ENCODE measurements at places on chromosomes 5 and 9.

DNA sequence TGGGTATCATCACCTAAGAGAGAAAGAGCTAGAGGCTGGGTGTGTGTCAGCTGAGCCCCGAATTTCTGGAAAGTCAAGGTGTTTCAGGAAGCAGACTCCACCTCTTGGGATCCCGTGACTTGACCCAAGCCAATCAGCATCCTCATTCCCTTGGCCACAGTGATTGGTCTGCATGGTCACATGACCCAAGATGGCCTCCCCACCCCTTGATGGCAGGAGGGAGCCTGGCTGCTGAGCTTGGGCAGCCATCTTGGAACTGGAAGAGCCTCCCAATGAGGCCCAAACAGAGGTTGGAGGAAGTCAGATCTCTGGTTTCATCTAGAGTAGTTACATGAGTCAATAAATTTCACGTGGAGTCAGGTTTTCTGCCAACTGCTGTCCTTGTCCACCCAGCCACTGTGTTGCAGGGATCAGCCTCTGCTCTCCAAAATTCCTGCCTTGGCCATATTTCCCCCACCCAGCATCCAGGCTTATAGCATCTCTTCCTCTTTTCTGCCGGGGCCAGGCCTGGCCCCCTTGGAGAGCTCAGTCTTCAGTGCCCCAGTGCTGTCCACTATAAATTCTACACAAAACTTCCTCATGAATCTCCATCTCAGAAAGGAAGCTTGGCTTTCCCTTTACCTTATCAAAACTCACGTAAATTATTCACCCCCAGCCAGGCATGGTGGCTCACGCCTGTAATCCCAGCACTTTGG, 17.2 kb upstream of the SUSD3 start:
- DNase-seq = no peak

DNA sequence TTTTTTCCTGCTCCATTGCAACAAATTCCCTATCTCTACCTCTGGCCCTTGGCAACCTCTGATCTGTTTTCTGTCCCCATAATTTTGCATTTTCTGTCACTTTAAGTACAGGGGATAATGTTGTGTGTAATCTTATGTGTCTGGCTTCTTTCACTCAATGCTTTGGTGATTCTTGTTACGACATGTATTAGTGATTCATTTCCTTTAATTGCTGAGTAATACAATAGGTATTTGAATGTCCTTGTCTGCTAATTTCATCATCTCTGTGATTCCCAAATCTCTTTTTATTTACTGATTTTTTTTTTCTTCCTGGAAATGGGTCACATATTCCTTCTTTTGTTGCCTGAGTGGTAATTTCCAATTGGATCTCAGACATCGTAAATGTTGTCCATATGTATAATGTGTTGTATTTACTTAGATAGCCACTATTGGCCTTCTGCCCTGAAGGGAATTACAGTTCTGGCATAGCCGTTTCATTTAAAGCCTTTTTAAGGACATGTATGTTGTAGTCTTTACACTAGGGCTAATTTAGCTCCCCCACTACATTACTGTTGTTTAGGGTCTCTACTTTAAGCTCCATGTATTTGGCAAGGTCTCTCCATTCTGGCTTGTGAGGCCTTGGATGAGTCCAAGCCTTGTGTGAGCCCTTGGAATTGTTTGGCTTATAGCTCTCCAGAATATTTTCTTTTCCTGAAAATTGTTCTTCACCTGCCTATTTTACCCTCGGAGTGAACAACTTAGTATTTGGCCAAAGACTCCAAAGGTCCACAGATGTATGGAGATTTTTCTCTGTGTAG, 683.8 kb downstream of the LRRC70 start:
- peak; percentile 83 for DNase-seq

DNA sequence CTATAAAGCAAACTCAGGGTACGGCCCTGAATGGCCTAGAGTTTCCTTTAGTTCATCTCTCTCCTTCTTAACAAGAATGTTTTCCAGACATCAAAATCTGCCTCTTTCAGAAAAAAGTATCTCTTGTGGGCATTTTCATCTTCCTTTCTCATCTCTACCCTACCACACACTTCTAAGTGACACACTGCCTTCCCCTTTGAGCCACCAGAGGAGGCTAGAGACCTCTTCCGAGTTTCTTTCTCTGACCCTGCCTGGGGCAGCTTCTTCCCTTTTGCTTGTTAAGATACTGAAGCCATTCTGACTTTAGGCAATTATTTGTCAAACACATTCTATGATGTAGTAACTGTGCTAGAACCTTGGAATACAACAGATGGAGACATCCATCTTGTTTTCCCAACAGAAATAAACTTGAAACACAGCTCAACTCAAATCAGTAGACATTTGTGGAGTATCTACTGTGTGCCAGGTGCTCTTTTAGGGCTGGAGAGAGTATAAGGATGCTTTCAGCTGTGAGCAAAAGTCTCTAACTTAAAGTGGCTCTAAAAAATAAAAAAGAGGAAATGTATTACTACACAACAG, 8.6 kb upstream of the SV2C start:
- no peak for DNase-seq

GRCh38 chr9:38386319-38386895, 6.1 kb upstream of the ALDH1B1 start:
- no peak for DNase-seq

- DNase-seq = no peak
Observed at GRCh38 chr9:11269036-11269435, 656.2 kb upstream of the PTPRD start.

GRCh38 chr9:69798744-69799143, 21.9 kb upstream of the CFAP95 start:
- DNase-seq = no peak

Data from fibroblast of the conjunctiva (primary cell).